NCI-H526 treated with DMSO at 0.1 percent for 48 hours (cell line): ENCODE measurements at places on chromosomes 4 and X.
A peak's percentile ranks its signal among the peaks of the same experiment; 100 is the strongest.

DNA sequence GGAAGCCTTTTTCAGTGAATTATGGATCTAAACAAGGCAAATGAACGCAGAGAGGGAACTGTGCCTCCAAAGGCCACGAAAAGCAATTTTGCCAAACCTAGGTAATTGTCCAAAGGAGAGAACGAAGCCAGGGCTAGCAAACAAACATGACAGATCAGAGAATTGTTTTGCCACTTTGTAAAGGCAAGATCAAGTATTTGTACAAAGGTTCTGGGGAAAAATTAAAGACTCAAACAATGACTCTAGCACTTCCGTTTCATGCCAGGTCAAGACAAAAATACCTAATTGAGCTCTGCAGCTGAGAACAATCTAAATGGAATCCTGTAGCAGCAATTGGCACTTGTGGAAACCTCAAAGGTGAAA, 8.5 kb downstream of the RBM47 start:
- DNase-seq: no peak

- DNase-seq: peak; percentile 57
Measured at GRCh38 chr4:109803924-109804571, 2.2 kb upstream of the CFI start.

GRCh38 chrX:153411988-153412574, 809 bp downstream of the ZFP92 start:
- DNase-seq: peak; percentile 20

DNA sequence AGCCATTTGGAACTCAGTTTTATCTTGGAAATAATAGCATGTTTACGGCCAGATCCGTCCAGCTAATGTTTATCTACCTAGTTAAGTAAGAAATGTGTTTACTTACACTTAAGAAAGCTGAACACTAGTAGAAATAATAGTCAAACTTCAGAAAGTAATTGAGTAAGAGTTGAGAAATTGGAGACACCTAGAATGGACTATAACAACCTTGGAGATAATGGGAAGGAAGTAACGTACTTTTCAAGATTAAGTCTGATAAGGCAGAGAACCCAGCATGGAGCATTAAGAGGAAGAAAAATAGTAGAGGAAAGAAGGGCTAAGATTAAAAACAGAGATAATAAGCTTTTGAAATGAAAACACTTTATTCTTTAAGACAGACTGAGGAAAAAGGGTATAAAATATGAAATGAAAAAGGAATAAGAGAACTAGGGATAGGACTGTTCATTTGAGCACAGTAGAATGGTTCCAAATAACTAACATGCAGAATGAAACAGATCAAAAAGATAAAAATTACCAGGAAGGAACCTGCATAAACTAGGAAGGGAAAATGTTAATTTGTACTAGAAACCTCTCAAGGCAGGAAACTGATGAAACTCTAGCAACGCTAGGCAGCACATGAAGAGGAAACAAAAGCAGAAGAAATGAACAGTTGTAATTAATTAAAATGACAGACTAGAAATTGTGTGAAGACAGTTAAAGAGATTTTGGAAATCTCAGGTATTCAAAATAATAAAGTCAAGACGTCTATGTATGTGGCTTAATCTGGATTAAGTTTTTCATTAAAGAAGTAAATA, 71.7 kb downstream of the FBXW7 start:
- no peak for DNase-seq

DNA sequence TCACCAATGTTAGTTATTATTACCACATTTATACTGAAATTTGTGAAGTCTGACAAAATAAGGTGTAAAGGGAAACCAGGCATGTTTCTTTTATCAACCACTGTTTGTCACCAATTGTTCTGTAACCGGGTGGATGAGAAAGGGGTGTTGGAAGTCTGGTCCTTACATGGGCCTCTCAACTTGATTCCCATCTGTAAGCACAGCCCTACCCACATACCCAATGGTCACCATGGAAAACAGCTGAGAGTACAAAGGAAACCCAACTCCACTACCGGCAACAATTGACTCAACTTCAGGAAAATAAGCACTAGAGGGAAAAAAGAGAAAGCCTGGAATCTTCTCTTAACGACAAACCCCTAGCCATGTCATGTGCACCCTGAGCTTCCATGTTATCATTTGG, 70.8 kb upstream of the PTCHD1 start:
- no peak for DNase-seq

DNA sequence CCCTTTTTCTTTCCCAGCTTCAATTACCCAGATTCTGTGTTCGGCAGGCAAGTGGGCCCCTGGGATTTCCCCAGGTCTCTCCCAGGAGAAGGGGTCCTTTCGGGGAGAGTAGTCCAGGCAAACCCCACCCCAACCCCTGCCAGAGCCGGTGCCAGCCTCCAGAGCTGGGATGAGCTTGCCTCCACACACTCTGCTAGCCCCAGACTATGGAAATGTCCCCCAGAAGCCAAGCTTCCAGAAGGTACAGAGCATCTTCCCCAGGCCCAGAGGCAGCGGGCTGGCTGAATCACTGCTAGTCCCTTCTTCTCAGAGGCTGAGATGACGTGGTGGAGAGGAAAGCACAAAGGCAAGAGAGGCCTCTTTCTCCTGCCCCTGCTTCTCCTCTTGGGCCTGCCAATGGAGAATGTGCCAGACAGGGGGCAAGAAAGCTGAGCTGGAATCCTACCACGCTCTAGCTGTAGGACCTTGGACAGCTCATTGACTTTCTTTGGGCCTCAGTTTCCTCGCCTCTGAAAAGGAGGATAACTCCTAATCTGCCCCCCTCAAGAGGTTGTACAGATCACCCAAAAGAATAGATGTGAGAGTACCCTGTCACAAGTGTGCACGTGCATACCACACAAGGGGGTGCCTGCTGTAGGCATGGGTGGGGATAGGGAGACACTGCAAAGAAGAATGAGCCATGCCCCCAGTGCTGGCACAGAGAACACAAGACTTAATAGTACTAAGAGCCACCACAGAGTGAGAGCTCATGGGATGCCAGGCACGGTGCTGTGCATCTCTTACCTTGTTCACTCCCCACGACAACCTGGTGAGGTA, 2.1 kb downstream of the SASH3 start:
- no peak for DNase-seq

DNA sequence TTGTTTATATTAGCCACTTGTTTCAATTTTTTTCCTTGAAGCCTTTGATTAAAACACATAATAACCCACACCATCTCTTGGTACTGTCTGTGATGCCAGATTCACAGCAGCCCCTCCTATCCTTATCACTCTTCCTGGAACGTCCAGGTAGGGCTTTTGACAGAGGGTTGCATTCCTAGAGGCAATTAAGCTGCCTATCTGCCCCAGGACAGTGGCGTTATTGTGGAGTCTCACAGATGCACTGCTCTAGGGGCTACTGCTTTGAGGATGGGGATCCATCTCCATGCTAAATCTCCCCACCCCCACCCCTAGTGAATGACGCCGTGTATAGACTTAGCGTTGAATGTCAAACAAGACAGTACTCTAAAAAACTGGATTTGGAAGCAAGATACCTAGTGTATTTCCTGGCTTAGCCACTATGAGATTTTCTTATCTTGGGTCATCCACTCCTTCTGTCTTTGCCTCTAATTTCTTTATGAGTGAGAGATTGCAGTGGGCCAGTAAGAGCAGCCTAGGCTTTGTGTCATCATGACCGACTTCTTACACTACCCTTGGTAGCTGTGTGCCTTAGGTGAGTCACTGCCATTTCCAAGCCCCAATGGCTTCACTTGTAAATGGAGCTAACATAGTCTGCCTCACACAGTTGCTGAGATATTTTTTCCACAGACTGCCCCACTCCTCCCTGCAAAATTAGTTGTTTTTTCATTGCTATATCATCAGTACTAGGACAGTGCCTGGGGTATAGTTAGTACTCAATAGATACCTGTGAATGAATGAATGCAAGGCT, 90.9 kb downstream of the EGF start:
- no peak for DNase-seq

GRCh38 chr4:37446016-37446415, 201.5 kb downstream of the NWD2 start:
- DNase-seq: no peak

- no peak for DNase-seq
Measured at GRCh38 chr4:118279920-118280432, 72.8 kb downstream of the PRSS12 start.

GRCh38 chr4:2771264-2771663, 15.1 kb upstream of the TNIP2 start:
- no peak for DNase-seq

- DNase-seq: no peak
Measured at GRCh38 chrX:133646719-133647116, 231.4 kb upstream of the GPC4 start.

- no peak for DNase-seq
Measured at GRCh38 chr4:87037671-87038334, 103.0 kb downstream of the AFF1 start.

DNA sequence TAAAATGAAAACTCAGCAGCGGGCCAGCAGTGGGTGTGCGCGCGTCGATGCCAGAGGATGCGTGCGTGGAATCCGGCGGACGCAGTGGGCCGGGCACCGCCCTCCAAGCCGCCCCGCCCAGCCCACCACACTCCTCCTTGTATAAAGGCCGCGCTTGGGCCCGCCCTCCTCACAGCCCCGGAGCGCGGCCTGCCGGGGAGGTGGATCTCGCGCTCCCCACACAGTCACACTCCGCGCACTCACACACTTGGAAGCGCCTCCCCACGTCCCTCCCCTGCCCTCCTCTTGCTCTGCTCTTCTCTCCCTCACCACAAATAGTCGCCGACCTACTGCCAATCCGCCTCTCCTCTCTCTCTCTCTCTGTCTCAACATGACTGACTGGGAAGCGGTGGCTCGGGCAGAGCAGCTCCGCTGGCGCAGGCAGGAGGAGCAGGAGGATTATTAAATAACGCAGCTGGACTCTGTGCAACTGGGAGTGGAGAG, at the start of gene CCSER1:
TSS of gene CCSER1 (plus strand) at position 172 of the 483 bp plus-strand sequence.
- DNase-seq: peak; percentile 71

- DNase-seq: no peak
Measured at GRCh38 chr4:122652379-122652778, 31.5 kb upstream of the IL21 start.

DNA sequence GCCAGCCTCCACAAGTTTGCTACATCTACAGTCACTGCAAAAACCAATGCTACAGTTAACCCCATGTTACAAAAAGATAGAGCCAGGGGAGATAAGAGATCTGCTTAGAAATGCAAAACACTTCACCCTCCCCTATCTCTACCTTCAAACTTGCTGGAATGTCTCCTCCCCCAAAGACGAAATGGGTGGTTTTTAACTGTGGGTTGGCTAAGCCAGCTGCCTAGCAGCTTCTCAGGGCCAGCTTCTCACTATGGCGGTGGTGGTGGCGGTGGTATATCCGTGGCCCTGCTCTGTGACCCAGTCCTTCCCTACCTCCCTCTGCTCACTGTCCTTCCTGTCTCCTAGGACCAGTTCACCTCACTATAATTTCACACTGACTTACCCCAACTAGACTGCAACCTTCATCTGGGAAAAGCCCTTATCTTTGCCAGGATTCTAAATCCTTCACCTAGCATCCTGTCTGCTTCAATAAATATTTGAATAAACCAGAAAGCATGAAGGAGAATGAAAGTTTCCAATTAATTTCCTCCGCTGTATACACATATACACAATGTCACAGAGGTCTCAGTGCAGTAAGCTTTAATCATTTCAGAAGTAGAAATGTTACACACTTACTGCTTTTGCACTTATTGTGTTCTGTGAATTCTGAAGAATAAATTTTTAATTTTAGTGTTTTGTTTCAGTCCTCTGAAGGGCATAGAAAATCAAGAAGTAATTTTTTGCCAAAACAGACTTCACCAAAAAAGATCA, 46.3 kb downstream of the SH3KBP1 start:
- peak; percentile 76 for DNase-seq
